ENCODE measurements at places on chromosomes 6 and 20.
A peak's percentile ranks its signal among the peaks of the same experiment; 100 is the strongest.

- DNase-seq, result no peak
These were observed 59.6 kb downstream of the EFCAB8 start for GRCh38 chr20:32918296-32918695.

GRCh38 chr6:37743926-37744325, 46.2 kb upstream of the MDGA1 start:
- DNase-seq, result no peak

- peak; percentile 97 for DNase-seq
These were observed 31.0 kb downstream of the SIRPB1 start for GRCh38 chr20:1588533-1589460.

- no peak for DNase-seq
These were observed 472.3 kb downstream of the CDH26 start for GRCh38 chr20:60430516-60431001.

- no peak for DNase-seq
These were observed 1.0 kb upstream of the RIPOR2 start for GRCh38 chr6:24936641-24937317.

DNA sequence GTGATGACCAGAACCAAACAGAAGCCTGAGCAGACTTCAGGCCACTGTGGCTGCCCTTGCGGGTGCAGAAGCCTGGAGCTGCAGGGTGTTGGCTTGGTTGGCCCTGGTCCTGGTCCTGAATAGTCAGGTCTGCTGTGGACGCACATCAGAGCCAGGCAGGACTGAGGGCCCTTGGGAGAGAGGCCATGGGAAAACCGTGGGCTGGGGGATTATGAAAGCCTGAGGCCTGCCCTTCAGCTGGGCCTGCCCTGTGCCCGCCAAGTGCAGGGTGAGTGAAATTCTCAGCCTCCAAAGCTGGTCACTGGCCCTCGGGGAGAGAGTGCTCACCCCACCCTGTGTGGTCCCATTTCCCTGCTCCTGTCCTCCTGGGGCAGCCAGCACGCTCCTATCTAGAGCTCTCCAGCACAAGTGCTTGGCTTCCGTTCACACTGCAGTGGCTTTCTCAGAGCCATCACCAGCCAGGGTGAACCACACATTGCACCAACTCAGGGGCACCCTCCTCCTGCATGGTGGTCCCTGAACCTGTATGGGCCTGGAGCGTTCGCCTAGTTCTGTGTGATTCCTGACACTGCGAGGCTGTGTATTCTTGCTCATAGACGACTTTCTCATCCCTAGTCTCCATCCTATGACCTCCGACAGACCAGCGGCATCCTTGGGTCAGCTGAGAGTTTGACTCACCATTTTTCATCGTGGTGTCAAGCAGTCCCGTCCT, 146.1 kb downstream of the TTLL2 start:
- no peak for DNase-seq

DNA sequence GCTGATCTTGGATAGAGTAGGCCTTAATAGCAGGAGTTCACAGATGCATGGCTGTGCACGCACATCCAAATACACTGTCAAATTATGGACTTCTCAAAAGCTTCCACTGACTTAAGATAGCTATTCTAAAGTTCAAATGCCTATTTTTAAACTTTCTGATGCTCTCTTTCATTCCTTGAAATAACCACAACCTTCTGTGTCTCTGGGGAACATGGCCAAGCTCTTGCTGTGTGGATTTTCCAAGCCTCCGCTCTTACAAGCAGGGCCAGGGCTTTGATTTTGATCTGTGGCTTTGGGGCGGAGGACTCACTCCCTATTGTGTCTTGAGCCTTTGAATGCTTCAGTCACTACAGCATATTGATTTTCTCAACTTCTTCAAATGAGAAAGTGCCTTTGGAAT, 35.7 kb upstream of the SNRPB2 start:
- no peak for DNase-seq

- DNase-seq, result no peak
These were observed 436.8 kb downstream of the HAO1 start for GRCh38 chr20:7503501-7503900.

GRCh38 chr6:133187114-133187513, 54.0 kb upstream of the EYA4 start:
- no peak for DNase-seq

- DNase-seq, result no peak
These were observed 37.7 kb upstream of the SLC4A11 start for GRCh38 chr20:3276680-3277015.

DNA sequence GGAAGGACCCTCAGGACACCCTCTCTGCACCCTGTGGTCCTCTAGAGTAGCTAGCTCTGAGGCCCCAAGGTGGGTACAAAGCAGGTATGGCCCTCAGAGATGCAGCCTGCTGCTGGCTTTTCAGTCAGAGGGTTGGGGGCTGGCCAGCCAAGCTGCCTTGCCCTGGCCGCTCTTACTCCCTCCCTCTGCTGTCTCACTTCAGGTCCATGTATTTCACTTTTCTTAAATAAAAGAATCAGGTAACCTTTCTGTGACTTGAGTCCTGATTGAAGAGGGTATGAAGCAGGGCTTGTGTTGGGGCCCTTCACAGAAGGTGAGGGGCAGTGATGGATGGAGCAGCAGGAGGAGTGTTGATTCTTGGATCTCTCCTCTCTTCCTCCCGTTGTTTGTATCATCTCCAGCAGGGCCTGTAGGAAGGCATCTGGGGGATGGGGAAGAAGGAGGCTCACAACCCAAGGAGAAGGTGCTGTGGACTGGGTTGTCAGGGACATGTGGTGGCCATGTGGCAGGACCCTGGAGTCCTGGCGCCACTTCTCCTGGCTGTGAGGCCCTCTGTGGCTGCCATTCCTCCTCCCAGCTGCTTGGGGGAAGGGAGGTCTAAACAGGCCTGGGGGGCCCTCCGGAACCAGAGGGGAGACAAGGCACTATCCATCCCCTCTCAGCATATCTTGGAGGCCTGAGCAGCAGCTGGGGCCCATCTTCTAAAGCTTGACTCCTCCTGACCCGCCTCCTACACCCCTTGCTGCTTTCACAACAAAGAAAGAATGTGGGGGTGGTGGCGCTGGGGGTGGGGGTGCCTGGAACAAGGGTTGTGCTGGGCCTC, 1.1 kb upstream of the PTK7 start:
- DNase-seq, result no peak

DNA sequence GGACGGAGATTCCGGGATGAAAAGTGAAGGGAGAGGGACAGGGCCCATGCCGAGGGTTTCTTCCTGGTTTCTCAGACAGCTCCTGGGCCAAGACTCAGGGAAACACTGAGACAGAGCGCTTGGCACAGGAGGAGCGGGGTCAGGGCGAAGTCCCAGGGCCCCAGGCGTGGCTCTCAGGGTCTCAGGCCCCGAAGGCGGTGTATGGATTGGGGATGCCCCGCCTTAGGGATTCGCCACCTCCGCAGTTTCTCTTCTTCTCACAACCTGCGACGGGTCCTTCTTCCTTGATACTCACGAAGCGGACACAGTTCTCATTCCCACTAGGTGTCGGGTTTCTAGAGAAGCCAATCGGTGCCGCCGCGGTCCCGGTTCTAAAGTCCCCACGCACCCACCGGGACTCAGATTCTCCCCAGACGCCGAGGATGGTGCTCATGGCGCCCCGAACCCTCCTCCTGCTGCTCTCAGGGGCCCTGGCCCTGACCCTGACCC, 55.0 kb upstream of the HLA-A start:
- DNase-seq, result no peak

DNA sequence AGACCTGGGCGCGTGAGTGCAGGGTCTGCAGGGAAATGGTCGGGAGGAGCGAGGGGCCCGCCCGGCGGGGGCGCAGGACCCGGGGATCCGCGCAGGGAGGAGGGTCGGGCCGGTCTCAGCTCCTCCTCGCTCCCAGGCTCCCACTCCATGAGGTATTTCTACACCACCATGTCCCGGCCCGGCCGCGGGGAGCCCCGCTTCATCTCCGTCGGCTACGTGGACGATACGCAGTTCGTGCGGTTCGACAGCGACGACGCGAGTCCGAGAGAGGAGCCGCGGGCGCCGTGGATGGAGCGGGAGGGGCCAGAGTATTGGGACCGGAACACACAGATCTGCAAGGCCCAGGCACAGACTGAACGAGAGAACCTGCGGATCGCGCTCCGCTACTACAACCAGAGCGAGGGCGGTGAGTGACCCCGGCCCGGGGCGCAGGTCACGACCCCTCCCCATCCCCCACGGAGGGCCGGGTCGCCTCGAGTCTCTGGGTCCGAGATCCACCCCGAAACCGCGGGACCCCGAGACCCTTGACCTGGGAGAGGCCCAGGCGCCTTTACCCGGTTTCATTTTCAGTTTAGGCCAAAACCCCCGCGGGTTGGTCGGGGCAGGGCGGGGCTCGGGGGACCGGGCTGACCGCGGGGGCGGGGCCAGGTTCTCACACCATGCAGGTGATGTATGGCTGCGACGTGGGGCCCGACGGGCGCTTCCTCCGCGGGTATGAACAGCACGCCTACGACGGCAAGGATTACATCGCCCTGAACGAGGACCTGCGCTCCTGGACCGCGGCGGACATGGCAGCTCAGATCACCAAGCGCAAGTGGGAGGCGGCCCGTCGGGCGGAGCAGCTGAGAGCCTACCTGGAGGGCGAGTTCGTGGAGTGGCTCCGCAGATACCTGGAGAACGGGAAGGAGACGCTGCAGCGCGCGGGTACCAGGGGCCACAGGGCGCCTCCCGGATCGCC, 54.2 kb upstream of the HLA-A start:
- no peak for DNase-seq

DNA sequence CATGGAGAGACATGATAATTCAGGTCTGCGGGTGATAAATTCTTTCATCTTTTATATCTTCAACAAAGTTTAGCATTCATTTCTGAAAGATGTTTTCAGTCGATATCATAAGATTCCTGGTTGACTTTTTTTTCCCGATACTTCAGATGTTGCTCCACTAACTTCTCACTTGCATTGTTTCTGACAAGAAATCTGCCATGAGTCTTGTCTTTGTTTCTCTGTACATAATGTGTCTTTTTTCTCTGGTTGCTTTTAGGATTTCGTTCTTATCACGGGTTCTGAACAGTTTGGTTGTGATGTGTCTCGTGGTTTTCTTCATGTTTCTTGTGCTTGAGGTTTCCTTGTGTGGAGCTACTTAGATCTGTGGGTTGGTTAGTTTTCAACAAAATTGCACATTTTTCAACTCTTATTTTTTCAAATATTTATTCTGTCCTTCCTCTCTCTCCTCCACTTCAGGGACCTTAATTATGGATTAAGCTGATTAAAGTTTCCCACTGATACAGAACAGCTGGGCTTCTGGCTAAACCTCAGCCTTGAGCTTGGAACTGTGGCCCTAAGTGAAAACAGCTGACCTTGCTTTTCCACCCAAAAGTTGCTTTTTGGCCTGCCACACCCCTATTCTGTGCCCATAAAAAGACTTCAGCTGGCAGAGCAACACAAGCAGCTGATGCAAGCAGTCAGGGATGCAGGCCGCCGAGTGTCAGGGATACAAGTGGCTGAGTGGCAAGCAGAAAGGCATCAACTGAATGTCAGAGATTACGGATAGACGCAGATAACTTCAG, 97.9 kb upstream of the SNX9 start:
- no peak for DNase-seq

- DNase-seq, result no peak
These were observed at the start of gene MYO6 for GRCh38 chr6:75748743-75749538. Gene MYO6 (plus strand): TSS chr6:75749239. CDS start chr6:75817548, 68,309 bp downstream.

Data from SIG-M5 (cell line).